ENCODE measurements at places on chromosomes 5 and 9.

DNA sequence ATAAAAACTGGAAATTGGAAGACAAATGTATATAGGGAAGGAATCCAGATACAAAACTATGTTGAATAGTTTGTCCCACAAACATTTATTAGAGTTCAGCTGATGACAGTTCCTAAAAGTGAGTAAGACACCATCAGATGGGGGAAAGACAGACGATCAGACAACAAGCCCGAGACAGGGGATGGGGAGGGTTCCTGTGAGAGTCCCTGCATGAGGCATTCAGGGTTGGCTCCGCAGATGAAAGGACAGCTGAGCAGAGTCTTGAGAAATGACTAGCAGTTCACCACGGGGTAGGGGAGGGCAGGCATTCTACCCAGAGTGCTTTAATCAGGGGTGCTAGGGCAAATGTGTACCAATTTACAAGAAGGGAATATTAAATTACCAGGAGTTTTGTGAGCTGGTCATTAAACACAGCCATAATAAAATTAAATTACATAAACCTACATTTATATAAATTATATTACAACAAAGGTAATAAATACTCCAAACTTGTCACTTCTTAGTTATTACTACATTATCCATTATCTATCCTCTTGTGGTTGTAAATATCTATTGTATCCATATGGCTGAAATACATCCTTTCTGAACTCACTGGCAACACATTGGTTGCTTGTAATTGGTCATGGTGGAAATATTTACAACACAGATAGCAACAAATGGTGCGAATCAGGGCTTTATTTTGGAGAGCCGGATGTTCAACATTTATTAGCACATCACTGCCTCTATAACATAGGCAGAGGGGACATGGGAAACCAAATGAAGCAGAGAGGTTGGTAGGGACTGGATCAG, 27.8 kb downstream of the TNFSF15 start:
- no peak for DNase-seq

- no peak for DNase-seq
Observed at GRCh38 chr9:20250791-20251190, 371.5 kb downstream of the MLLT3 start.

DNA sequence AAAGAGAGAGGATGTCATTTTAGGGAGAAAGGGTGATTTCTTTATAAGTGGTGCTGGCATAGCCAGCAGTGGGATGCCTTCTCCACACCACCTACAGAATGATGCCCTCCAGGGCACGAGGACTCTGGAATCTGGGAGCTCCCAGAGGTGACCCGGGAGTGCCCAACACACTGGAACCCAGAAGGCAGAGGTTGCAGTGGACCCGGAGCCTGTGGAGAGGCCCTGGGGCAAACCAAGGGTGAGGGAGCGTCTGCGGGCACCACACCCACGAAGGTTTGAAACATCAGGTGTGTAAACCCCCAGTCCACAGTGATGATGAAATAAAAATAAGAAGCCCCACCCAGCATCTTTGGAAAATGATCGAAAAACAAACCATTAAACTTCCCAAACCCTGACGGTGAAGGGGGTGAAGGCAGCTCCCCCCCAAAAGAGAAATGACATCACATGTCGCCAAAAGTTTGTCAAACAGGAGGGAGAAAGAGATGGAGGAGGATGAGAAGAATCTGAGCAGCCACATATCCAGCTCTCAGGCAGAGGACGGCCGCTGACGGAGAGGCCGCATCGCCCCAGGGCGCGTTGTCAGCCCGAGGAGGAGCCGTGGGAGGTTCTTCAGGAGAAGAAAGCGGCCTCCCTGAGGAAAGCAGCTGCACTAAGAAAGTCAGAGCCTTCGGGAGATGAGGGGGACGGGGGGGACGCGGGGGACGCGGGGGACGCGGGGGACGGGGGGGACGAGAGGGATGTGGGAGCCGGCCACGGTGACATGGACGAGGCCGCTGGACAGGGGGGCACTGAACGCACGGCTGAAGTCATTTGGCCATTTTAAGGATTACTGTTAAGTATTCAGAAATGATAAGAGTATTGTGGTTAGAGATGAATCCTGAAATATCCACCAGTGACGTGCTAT, 43.1 kb upstream of the NSMF start:
- DNase-seq: no peak

GRCh38 chr9:108994695-108995094, 18.6 kb downstream of the CTNNAL1 start:
- DNase-seq: no peak

DNA sequence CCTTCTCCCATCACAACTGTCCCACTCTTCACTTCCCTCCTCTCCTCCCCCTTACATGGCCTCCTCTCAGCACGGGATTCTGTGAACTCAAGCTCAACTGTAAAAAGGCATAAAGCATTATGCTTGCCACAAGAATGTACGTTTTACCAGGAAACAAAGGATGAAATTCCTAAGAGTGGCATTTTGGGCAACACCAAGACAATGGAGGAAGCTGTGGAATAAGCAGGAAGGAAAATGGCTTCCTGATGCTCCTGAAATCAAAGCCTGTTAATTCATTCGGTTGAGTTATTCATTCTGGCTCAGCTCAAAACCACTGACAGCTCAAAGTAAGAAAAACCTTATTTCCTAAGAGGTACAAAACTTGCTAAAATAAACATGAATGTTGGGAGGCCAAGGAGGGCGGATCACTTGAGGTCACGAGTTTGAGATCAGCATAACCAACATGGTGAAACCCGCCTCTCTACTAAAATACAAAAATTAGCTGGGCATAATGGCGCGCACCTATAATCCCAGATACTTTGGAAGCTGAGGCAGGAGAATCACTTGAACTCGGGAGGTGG, 40.8 kb upstream of the DMRT1 start:
- DNase-seq: no peak

DNA sequence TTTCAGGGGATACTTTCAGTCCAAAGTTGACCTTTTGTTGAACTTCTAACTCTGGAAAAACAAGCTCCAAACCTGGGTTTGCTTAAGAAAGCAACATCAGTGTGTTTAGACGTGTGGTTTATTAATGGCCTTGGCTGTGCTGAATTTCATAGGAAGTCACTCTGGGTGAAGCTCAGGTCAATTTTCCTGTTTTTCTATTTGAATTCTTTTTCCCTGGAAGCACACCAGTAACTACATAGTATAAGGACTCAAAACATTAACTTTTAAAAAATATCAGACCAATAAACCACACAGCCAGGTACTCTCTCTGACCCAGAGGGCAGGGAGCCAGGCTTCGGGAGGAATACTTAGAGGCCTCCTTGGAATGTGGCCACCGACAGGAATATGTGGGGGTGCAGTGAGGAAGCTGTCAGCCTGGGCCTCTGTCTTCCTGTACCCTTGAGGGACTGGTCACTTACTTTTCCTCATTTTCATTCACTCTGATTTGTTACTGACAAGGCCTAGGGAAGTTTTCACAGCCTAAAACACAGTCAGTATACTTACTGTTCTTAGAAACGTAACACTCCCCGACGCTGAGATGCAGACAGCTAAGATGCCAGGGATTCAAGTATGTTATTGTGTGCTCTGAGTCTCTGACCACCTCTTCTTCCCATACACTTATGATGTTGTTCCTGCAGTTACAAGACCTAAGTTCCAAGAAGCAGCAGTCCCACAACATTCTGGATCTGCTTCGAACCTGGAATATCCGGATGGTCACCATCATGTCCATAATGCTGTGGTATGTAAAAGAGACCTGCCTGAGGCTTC, 18.9 kb downstream of the SLC22A5 start:
- no peak for DNase-seq

GRCh38 chr5:122847687-122848081, 2.3 kb downstream of the SNX24 start:
- no peak for DNase-seq

DNA sequence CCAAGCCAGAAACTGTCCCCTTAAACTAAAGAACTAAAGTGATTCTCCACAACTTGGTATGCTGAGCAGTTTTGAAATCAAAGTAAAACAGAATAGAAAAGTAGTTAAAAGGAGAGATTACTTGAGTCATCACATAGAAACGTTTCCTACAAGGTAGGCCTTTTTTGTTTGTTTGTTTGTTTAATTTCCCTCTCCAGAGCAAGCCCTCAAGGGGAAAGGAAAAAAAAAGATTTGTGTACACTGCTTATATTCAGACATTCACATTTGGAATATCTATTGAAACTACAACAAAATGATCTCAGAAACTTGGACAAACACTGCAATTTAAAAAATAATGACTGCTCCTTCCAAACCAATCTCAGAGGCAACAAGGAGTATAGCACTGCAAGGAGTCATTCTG, 304.7 kb upstream of the NREP start:
- no peak for DNase-seq

- DNase-seq: no peak
Observed at GRCh38 chr5:155794795-155795194, 532.2 kb upstream of the SGCD start.

DNA sequence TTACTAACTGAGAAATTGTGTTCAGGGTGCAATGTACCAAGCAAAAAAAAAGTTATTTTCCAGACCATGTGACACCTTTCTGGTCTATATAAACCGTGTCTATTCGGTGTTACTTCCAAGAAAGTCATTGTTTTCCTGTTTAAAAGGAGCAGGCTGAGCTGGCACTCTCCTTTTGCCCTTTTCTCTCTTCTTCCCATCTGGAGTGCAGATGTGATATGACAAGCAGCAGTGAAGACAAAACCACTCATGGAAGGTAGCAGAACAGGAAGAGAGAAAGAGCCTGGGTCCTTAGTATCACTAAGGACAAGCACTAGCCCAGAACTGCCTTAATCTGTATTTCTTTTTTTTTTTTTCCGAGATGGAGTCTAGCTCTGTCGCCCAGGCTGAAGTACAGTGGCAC, 25.6 kb downstream of the LYRM7 start:
- DNase-seq: no peak

DNA sequence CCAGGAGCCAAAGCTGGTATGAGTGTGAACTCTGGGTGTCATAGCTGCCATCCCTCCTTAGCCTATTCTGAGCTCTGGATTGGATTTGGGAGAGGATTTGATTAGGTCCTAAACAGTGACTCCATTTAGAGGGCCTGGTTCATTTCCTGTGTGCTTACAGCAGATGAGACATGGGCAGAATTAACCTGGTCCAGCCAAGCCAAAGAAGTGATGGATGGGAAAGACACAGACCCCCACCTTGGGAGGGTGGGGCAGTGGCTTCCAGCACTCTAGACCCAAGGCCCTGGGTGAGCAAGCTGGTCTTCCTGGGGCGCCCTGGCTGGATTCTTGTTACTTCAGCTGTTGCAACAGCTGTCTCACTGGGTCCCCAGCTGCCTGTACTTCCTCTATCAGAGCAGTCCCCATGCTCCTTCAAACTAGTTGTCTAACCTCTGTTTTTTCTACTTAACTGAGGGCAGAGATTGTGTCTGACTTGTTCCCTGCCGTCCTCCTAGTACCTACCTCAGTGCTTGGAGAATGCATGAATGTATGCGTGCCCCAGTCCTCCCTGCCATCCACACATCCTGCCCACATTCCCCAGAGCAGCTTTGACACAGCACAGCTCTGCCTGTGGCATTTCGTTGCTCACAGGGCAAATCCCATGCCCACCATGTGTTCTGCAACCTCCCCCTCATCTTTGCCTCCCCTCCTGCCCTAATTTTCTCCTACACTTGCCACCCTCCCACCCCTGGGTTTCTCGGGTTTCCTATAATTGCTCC, 115.9 kb downstream of the RGS3 start:
- peak; percentile 49 for DNase-seq
